ENCODE measurements at places on chromosomes 4 and X.

DNA sequence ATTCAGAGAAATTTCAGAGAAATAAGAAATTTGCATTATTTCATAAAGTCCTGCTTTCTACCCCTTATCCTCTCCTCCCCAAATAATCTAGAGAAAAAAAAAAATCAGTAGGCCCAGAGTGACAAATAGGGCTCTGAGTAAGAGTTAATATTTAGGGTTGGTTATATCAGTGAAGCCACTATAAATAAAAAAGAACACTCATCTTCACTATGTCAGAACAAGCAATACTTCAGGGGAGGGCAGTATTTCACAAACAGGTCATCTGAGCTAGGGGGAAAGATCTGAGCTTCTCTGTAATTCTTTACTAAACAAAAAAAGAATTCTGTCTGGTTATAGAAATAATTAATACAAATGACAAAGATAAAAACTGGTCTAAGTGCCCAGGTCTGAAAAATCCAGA lies 39.4 kb downstream of the PDE5A start:
- no peak for DNase-seq

GRCh38 chr4:23881052-23881501 lies 8.8 kb downstream of the PPARGC1A start:
- no peak for DNase-seq

DNA sequence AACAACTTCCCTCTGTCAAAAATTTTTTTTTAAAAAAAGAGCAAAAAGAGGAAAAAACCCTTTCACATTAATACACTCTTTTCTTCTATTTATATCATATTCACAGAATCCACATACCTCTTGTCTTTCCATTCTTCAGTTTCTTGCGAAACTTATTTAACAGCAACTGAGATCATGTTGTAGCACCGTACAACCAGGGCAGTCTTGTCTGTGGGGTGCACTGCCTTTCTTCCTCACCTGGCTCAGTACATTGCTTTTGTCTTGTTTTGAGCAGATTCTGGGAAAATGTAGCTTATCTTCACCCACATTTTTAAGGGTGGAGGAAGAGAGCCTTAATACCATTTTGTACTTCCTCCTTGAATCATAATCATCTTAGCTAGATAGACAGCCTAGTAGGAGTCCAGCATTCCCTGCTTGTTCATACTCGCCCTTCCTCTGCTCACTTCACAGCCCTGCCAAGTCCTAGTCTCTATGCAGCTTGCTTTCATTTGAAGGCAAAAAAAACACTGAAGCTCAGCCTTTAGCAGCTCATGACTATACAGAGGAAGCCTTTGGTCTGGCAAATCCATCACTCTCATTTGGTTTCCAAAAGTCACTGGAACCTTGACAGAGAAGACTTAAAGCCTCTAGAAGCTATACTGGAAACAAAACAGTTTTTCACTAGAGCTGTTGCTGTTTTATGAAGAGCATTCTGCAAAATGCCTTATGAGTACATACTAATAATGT lies 140.6 kb upstream of the BANK1 start:
- DNase-seq, result no peak

DNA sequence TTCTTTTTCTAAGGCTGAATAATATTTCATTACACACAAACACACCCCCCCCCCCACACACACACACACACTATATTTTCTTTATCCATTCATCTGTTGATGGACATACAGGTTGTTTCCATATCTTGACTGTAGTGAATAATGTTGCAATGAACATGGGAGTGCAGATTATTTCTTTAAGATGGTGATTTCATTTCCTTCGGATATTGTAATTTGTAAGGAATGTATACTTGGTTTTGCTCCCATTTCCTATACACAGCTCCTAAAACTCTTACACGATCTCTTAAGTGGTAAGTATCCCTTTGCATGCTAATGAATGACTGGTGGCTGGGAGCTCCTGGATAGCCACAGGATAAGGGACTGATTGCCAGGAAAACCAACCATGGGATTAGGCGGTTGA lies 14.7 kb upstream of the RBMXL3 start:
- no peak for DNase-seq

DNA sequence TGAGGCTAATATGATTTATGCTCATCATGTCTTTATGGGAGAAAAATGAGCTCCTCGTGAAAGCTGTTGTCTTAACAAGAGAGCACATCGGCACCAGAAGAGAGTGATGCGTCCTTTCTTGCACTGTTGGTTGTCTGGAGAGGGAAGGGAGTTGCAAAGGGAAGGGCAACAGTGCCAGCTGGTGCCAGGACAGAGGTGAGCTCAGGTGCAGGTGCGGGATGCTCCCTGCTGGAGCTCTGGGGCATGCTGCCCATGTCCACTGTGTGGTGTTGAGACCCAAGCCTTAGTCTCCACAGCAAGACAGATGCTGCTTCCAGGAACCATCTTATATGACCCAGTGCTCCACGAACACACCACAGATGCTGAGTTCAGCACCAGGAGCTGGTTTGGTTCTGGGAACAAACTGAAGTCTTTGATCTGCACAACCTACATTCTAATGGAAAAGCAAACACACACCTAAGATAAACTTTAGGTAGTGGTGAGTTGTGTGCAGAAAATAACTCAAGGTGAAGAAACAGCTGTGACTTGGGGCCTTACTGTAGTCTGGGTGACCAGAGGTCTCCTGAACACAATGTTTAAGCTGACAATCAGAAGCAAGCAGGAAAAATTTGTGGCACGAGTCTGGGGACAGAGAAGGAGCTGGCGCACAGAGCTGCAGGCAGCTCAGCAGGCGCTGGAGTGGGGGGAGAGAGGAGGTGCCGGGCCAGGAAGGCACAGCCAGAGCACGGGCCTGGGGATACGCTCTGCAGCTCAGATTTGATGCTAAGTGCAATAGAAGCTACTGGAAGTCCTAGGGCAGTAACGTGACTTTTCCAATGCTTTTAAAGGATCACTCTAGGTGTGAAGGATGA lies 73.2 kb downstream of the HAUS3 start:
- DNase-seq, result no peak

GRCh38 chr4:40878548-40879055 lies 128.8 kb downstream of the NSUN7 start:
- DNase-seq, result no peak

- DNase-seq, result no peak
These were observed 222.4 kb downstream of the CCSER1 start for GRCh38 chr4:90349636-90350035.

All from head of caudate nucleus (tissue), 42 donors.